ENCODE measurements at places on chromosomes 1 and 21.

DNA sequence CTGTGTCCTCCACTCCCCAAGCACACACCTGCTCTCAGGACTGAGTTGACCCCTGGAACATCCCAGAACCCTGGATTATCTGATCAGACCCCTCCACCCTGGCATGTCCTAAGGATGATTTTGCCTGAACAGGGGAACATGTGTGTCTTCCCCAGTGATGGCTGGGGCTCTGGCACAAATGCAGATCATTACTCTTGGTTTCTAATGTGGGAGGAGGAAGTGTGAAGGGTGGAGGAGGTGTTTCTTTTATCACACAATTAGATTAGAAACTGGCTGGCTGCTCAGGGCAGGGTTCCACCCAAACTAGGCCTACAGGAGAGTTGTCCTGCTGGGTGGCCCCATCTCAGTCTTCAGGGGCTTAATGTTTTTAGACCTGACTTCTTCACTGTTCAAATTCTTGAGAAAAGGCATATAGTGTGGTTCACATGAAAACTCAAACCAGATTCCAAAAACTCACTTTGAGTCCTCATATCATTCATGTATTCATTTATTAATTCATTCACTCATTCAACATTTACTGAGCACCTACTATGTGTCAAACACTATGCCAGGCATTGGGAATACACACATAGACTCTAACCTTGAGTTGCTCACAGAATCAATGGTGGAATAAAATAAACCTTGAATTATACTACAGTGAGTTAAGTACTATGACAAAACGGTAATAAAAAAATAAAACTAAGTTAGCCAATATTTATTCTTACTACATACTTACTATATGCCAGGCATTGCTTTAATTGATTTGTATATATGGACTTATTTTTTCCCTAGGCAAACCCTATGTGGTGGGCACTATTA, 221.8 kb upstream of the JUN start:
- no peak for DNase-seq

DNA sequence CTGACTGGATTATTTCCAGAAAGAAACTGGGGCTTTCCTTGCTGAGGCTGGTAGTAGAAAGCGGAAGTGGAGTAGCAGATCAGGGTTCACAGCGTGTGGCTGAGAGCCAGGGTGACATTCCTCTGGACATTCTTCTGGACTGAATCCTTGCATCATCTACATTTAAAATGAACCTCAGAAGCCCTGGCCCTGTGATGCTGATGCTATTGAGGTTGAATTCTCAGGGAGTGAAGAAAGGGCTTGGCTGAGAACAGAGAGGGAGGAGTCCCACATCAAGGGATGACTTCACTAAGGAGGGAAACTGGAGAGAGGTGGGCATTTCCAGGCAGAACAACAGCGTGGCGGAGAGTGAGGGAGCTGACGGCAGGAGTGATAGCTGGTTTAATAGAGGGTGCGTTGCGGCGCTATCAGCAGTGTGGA, 102.3 kb upstream of the LMO4 start:
- DNase-seq: peak; percentile 88

GRCh38 chr21:31873275-31873695, 465 bp downstream of the HUNK start:
- no peak for DNase-seq

DNA sequence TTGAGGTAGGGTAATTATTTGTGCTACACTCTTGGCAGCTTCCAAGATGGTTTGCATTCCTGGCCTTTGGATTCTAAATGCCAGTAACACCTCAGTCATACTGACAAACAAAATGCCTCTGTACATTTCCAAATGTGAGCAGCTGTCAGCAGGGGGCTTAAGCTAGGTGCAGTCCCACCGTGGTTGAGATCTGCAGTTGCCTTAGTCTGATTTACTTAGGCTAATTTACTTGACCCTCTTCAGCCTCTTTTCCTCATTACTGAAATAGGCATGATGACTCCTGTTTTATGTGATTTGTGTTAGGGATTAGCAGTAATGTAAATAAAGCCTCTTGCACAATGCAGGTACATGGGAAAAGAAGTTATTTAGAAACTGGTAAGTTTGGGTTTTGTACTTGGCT, 13.5 kb upstream of the SPATA1 start:
- no peak for DNase-seq

- DNase-seq: no peak
These were observed 10.5 kb upstream of the MAPKAPK2 start for GRCh38 chr1:206674236-206674635.

DNA sequence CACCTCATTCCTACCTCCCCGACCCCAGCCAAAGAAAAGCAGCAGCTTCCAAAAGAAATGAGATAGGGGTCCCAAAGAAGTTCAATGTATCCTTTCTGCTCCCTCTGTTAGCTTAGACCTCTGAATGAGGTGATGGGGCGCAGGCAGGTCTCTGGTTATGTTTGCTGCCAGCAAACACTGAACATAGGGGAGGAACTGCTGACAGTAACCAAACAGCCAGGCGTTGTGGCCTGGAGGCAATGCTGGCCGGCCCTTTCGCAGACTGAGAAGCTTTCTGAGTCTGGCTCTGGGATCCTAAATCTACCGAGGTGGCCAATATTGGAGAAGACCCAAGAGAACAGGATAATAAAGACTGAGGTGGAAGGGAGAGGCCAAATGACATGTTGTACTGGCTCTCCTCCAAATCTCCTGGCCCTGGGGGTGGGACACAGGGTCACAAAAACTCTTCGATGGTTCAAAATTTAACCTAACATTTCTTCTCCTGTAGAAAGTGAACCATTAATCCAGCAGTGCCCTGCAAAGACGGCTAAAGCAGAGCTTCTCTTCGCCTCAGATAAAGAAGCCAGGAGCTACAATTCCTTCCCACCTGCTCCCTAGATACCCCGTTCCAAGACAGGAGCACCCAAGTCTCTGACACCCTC, 19.6 kb downstream of the SSR2 start:
- no peak for DNase-seq

GRCh38 chr1:241063276-241063675, 293.7 kb downstream of the RGS7 start:
- DNase-seq: no peak

GRCh38 chr21:45113543-45113942, 39.2 kb downstream of the ADARB1 start:
- no peak for DNase-seq

DNA sequence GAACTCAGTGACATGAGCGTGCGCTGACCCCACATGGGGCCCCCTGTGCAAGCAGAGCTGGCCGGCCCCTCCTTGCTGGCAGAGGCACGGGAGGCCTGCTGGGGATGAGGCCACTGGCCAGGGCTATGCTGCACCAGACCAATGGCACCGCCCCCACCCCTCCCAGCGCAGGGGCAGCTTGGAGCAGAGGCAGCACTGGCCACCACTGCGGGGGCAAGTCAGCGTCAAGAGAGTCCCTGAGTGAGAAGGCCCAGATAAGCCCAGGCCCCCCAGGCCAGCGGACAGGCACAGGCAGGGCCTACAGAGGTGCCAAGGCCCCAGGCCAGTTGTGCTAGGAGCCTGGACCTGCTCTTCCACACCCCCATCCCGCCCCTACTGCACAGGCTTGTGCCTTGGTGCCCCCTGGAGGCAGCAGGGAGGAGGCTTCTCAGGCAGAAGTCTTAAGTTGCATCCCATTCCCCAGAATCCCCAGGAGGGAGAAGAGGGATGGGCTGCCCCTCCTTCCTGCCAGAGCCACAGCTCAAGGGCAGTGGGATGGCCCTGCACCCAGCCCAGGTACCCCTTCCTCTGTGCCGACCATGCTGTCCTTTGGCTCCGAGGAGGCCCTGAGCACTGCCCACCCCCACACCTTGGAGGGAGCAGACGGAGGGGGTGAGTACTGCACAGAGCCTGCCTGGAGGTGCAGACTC, 35.8 kb downstream of the EPHX1 start:
- peak; percentile 86 for DNase-seq

- no peak for DNase-seq
These were observed 52.4 kb downstream of the KCNJ6 start for GRCh38 chr21:37863842-37864241.

- no peak for DNase-seq
These were observed 1.1 kb upstream of the RCSD1 start for GRCh38 chr1:167628741-167629515.

DNA sequence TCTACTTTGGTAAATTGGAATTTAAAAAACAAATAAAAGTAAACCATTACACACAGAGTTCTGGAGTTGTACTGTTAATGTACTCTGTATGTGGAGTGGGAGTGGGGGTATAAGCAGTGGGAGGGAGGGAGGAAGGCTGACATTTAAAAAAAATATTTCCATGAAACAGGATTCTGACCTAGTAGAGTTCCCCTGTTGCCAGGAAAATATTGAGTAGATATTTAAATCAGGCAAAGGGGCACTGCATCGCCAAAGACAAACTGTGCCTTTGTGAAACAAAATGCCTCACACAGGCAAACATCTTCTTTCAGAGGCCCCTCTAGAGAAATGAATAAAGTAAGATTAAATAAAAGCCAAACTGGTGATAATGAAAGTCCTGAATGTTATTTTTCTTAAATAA, 87.8 kb downstream of the ERG start:
- DNase-seq: no peak

- DNase-seq: no peak
These were observed 54.6 kb downstream of the GORAB start for GRCh38 chr1:170586321-170587252.

DNA sequence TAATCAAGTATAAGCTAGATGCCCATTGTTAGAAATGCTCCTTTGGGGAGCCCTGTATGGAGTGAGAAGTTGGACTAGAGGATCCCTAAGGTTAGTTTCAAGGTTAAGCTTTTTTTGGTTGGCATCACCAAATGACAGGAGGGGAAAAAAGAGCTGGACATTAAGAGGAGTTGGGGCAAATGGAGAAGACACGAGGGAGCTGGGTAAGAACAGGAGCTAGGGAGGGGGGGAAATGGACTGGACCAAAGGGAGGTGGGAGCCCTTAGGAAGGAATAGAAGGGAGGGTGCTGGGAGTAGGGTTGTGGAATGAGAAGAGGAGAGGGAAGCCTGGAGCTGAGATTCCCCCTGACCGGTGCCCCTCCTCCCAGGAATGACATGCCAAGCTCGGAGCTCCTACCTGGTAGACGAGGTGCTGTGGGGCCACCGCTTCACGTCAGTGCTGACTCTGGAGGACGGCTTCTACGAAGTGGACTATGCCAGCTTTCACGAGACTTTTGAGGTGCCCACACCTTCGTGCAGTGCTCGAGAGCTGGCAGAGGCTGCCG, 5.9 kb downstream of the KCNJ9 start:
- no peak for DNase-seq

DNA sequence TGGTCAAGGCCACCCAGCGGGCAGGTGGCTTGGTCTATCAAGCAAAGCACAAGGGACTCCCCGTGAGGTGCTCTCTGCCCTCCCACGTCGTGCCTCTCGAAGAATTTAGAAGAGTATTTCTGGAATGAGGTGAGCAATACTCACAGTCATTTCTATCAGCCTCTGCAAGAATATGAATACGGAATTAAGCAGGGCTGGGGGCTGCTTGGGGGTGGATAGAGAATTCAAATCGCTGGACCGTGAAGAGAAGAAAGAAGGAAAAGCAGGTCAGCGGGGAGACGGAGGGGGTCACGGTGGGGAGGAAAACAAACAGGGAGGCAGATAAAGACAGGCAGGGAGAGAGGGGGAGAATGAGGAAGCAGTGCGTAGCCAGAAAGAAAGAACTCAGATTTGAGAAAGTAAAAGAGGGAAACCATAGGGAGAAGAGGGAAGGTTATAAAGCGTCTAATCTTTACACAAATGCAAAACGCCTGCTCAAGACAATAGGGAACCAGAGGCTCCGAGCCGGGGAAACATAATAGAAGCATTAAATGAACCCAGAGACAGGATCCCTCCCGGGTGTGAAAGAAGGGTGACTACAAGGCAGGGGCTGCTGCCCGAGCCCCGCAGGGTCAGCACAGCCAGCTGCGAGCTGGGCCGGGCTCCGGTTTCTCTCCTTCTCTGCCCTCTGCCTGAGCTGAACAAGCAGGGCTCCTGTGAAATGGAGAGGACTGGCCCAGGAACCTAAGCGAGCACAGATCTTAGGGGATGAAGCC, 2.1 kb upstream of the EDN2 start:
- DNase-seq: no peak

DNA sequence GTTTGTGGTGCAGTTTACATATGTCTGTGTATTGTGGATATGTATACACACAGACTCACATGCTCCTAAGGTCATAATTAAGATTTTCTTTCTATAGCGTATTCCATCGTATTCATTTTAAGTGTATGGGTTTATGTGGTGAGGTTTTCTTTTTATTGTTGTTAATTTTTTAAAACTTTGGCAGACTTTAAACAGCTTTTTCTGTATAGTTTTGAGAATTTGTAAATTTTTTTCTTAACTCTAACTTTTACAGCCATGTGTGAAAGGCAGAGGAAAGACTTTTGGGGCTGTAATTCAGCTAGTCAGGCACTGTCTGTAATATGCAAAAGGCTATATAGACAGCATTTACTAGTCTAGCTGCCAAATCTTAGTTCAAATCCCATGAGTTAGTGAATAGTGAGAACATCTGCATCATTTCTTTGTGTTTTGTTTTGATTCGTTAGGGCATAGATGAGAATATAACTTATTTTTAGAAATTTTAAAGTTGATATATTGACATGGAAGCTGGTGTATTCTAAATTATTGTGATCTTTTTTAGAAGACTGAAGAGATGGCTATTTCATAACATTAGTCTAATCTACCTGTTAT, 2.3 kb downstream of the MAGI3 start:
- no peak for DNase-seq
